ENCODE measurements at places on chromosomes 7 and 10.
A peak's percentile ranks its signal among the peaks of the same experiment; 100 is the strongest.

DNA sequence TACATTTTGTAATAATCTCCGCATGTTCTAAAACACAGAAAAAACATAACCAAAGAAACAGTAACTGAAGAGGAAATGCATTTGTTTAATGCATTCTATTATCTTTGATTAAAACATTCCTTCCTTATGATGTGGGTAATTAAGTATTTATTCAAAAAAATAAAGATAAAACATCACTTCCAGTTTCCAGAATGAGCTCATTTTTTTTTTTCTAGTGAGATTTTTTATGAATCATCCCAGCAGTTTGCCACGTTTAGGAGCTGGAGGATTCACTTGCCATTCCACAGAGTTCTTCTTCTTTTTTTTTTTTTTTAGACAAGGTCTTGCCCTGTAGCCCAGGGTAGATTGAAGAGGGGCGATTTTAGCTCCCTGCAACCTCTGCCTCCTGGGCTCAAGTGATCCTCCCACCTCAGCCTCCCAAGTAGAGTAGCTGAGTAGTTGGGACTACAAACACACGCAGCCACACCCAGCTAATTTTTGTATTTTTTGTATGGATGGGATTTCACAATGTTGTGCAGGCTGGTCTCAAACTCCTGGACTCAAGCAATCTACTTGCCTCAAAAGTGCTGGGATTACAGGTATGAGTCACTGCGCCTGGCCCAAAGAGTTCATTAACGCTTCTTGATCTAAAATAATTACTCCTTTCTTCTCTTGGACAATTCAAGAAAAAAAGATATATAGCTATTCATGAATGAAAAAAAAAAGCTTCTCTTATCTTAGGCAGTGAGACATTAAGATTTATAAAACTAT, 177.3 kb downstream of the DKK1 start:
- DNase-seq = no peak

GRCh38 chr7:90747516-90747915, 151.4 kb downstream of the CDK14 start:
- DNase-seq = no peak

DNA sequence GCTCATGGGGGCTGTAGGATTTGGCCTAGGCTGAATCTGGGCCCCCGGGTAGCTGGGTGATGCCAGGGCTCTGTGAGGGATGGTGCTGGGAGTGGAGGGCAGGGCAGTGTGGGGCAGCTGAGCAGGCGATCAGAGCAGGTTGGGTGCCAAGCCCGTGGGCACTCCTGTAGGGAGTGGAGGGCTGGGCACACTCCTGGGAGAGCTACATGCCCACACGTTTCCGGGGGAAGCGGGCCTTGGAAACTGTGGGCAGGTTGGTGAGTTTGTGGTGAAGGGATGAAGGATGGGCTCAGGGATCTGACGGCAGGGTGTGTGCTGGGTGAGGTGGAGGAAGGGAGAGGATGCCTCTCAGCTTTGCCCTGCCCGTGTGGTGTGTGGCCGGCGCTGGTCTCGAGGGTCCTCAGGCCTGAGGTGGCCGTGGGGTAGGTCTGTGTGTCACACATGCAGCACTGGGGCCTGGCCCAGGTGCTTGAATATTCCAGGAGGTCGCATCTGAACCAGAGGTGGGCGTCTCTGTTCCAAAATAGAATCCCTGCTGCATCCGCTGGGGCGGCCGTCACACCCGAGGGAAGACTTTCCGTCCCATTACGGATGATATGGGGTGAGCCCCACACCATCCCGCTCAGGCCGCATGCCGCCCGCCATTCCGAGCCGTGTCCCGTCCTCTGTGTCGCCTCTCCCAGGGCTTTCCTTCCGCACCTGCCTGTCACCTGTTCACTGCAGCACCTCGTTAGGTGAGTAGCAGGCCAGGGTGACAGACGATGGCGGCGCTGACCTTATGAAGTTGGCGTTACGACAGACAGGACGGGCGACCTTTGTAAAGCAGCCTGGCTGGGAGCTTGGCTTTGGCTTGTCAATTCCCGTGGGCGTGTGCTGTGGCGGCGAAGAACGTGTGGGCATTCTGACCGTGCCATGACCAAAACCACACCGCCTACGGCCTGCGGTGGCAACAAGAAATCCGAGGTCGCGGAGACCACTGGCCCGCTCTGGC, 143.6 kb downstream of the ACTR3B start:
- no peak for DNase-seq

DNA sequence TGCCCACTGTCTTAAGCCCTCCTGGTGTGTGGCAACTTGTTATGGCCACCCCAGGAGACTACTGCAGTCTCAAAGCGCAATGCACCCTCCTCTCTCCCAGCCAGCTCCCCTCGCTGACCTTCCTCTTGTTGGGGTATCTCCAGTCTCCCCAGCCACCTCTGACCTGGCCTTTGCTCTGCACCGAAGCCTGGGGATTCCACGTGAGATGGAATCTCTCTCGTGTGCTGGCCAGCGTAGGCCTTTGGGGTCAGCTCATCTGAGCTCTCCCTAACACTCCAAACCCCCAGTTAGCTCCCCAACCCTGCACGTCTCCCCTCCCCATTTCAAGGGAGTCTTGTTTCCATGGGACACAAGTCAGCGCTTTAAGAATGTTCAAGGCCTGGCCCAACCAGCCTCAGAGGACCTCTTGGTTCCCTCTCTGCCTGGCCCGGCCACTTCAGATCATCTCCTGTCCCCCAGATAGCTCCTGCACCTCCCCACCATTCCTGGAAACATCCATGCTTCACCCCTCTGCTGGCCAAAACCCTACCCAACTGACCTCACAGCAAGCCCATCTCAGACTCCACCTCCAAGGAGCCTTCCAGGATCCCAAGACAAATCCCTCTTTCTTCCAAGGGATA, 11.2 kb downstream of the ITPRIP start:
- DNase-seq = no peak

GRCh38 chr7:133354546-133355324, 101.9 kb downstream of the EXOC4 start:
- no peak for DNase-seq

GRCh38 chr7:143936087-143937009, 1.3 kb downstream of the OR2F2 start:
- no peak for DNase-seq

- no peak for DNase-seq
Observed at GRCh38 chr10:58647376-58648112, 134.9 kb downstream of the BICC1 start.

DNA sequence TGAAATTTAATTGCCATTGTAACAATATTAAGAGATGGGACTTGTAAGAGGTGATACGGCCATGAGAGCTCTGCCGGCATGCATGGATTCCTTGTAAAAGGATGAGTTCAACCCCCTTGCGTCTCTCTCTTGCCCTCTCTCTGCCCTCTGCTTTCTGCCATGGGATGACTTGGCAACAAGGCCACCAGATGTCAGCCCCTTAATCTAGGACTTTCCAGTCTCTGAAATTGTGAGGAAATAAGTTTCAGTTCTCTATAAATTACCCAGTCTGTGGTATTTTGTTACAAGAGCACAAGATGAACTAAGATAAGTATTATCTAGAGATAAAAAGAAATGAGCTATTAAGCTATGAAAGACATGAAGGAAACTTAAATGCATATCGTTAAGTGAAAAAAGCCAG, 145.7 kb upstream of the AHR start:
- no peak for DNase-seq

DNA sequence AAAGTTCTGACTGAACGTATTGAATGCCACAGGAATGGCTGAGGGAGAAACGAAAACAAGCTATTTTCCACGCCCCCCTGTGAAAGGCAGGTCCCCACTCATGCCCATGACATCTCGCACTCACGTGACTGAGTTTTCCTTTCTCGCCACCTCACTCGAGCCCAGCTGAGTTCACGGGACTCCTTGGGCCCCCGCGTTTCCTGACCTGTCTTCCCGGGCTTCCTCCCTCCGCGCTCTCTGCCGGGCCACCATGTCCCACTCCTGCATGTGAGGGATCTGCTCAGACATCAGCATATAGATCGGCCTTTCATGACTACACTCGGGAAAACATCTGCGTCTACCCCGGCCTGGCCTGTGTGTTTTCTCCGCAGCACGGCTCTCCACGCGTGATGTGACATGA, 226.0 kb upstream of the ADARB2 start:
- DNase-seq = no peak

DNA sequence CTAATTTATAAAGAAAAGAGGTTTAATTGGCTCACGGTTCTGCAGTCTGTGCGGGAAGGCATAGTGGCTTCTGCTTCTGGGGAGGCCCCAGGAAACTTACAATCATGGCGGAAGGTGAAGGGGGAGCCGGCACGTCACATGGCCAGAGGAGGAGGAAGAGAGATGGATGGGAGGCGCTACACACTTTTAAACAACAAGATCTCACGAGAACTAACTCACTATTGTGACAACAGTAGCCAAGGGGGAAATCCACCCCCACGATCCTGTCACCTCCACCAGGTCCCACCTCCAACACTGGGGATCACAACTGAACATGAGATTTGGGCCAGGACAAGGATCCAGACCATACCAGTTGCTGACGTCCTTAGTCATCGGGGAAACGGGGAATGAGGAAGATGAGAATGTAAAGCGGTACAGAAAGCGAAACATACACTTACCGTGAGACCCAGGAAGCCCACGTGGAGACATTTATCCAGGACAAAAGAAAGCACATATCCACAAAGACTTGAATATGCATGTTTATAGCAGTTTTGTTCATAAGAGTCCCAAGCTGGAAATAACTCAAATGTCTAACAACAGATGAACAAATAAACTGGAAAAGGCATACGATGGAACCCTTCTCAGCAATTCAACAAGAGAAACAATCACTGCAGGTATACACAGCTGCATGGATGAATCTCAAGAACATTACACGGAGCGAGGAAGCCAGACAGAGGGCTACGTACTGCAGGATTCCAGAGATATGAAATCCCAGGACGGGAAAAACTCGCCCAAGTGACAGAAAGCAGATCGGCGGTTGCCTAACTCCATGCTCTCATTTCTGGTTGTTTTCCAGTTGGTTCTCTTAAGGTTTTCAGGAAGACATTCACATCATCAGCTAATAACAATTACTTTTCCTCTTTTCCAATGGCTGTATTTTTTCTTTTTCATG, 26.2 kb upstream of the INPP5A start:
- DNase-seq = no peak

GRCh38 chr7:128164955-128165670, 76.0 kb upstream of the LEP start:
- DNase-seq = no peak

- DNase-seq = no peak
Observed at GRCh38 chr7:100826514-100827329, 601 bp downstream of the EPHB4 start.

- no peak for DNase-seq
Observed at GRCh38 chr10:90579602-90580242, 278.1 kb downstream of the HTR7 start.

DNA sequence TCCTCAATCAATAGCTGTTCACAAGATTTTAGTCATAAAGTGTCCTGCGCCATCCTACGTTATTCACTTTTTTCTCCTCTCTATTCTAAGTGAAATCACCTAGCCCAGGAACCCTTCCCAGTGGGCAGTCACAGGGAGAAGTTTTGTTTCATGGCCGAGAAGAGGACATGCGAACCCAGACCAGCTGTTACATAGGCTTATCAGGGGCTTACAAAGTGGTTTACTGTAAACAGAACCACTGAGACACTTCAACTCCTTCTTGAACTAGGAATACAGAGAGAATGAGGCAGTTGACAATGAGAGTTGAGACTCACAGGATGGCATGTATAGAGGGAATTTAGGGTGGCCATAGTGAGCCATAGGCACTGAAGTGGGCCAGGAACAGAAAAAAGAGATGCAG, 246.9 kb upstream of the GLI3 start:
- no peak for DNase-seq

DNA sequence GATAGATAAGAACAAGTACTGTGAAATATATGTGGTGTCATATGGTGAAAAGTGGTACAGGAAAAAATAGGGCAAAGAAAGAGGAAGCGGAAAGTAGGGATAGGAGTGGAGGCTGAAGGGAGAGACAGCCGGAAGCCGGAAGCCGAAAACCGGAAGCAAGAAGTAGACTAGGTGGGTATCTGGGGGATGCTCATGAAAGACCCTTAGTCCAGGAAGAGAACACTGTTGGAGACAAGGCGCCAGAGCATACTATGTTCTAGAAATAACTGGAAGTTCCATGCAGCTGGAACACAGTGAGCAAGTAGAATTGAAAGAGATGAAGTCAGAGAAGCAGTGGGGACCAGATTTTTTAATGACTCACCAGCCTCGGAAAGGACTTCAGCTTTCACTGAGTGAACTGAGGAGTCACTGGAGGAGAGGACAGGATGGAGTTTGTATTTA, 22.5 kb downstream of the ST8SIA6 start:
- no peak for DNase-seq

GRCh38 chr10:47143072-47143471, 156.9 kb upstream of the GDF10 start:
- DNase-seq = no peak

DNA sequence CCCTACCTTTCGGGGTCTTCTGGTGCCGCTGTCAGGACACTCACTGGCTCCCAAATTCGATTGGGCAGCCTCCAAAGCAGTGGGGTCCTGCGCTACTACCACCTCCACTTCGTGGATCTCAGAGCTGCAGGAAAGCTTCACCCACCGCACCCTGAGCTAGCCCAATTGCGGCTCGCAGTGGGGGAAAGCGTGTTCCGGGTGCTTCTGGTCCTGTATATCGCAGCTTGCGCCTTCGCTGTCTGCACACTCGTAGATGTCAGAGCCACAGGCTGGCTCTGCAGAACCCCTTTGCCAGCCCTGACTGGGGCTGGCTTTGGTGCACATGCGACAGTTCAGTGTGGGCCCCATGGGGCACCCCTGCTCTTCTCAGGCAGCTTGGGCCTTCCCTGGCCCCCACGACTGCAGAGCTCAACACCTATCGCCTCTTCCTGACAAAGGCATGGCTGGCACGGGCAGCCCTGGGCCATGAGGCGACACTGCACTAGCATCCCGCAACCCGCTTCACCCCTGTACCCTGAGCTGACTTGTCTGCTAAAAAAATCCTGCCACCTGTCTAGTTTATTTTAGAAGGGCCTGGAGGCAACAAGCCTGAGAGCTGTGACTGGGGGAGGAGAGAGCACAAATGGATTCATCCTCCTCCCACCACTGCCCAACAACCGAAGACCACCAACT, 78.7 kb upstream of the ABI1 start:
- no peak for DNase-seq

- DNase-seq = no peak
Observed at GRCh38 chr7:158531661-158532060, 56.0 kb downstream of the PTPRN2 start.

DNA sequence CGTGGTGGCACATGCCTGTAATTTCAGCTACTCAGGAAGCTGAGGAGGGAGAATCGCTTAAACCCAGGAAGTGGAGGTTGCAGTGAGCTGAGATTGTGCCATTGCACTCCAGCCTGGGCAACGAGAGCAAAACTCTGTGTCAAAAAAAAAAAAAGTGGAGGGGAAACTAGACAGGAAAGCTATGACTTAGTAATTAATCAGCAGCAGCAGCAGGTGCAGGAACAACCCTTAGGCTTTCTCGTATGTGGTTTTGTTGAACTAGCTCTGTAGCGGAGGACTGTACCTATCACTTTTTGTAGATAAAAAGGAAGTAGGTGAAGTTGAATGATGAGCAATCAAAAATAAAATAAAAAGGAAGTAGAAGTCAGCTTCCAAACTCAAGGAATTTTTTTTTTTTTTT, 76.9 kb upstream of the KMT2C start:
- DNase-seq = peak; percentile 19
